Muscle of back (tissue), 13 donors: ENCODE measurements at places on chromosomes 5 and 9.

DNA sequence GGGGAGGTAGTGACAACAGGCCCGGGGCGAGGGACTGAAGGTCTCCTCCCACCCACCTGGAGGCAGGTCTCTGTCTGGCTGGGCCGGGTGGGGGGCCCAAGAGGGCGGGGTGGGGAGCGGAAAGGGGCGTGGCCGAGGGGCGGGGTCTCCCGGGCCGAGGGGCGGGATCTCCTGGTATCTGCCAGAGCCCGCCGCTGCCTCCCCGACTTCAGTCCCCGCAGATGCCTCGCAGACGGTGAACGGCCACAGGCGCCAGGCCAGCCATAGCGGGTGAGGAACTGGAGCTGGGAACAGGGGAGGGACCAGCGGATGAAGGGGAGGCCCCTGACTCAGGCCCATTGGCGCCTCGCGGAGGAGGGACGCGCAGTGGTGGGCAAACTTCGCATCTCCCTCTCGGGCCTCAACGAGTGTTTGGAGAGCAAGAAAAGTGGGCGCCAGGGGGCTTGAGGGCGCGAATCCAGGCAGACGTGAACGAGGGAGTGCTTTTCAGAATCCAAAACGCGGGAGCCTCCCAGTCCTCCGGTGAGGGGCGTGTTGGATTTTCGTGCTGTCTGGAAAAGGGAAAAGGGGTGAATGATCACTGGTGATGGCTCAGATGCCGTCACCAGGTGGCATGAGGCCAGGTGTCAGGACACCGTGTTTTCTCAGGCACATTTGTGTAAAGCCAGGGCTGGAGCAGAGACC lies at the start of gene ADGRD2:
Gene ADGRD2 (plus strand): TSS at position 211 of the 684 bp plus-strand sequence. CDS start 1,216 bp downstream, outside the sequence.
- DNase-seq: peak; percentile 53

DNA sequence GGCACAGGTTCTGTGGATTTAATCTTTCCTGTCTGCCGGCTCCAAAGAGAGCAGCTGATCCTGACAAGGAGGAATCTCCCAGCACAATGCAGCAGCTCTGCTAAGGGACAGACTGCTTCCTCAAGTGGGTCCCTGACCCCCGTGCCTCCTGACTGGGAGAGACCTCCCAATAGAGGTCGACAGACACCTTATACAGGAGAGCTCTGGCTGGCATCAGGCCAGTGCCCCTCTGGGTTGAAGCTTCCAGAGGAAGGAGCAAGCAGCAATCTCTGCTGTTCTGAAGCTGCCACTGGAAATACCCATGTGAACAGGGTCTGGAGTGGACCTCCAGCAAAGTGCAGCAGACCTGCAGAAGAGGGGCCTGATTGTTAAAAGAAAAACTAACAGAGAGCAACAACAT lies 630.2 kb upstream of the FTMT start:
- DNase-seq: no peak

GRCh38 chr5:119379942-119380547 lies 24.2 kb downstream of the TNFAIP8 start:
- no peak for DNase-seq

DNA sequence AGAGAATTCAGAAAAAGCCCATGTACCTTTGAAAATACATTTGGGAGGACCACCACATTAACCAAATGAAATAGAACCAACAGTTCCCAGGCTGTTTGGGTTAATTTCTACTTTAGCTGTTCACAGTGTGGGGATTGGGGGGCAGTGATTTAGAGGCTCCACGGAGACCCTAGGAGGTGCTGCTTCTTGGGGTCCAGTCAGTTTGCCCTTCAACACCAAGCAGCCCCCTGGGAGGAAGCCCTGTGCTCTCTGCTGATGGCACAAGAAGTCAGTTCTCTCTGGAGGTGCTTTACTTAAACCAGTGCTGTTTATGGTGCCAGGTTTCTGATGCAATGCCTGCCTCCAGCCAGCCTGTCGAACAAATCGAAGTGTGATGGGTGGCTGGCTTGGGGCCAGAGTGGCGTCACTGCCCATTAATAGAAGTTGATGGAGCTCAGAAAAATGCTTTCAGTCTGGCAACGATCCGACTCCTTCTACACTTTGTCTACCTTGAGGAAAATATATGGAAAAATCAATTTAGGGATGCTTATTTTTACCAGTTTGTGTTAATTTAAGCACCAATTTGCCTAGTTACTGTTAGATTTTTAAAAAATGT lies 134.0 kb downstream of the SNX18 start:
- no peak for DNase-seq

- DNase-seq: no peak
Observed at GRCh38 chr5:97623441-97623840, 440.4 kb upstream of the RIOK2 start.

GRCh38 chr9:8366161-8366926 lies 566.8 kb upstream of the DMAC1 start:
- no peak for DNase-seq

GRCh38 chr5:96023518-96023917 lies 61.9 kb upstream of the ELL2 start:
- DNase-seq: peak; percentile 66

DNA sequence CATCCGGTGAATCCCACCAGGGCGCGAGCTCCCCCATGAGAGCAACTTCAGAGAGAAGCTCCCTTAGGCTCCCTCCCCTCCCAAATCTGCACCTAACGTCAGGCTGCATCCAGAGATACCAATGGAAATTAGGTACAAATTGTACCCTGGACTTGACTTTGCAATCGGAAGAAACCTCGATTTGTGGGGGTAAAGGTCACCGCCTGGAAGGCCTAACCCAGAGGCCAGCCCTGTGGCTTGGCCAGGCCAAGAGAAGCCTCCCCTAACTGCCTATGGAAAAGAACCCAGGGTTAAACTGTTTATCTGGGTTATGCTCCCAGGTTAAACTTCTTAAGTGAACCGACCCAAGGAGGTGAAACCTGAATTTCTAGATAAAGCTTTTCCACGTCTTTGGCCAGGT lies 80.4 kb downstream of the GTF3C4 start:
- no peak for DNase-seq

- no peak for DNase-seq
Observed at GRCh38 chr5:63125392-63125791, 546.8 kb downstream of the LRRC70 start.

DNA sequence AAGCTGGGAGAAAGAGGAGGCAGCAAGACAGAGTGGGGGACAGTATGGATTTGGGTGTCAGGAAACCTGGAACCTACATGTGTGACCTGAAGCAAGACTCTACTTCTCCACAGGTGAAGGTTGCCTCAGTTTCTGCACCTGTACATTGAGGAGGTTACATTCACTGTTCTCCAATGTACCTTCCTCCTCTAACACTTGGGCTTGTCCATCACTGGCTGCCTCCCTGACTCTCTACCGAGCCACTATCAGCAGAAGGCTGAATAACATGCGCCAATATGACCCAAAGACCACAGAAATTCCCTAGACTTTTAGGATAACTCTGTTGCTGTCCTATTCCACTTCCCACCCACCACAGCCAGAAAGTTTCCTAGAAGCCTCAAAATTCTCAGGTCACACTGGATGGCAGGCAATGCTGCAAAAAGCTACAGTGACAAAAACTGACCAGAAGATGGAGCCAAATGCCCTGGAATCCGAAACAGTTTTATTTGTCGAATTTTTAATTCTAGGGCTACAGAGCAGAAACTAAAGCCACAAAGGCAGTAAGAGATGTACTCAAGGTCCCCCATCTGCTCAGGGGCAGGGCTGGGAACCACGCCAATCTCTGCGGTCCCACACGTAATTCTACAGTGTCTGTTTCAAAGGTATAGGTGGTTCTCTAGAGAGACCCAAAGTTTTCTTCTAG lies 64.4 kb downstream of the FAM114A2 start:
- peak; percentile 50 for DNase-seq

GRCh38 chr9:87592554-87593358 lies 95.1 kb downstream of the DAPK1 start:
- DNase-seq: peak; percentile 74

GRCh38 chr5:15446552-15446951 lies 53.4 kb upstream of the FBXL7 start:
- DNase-seq: no peak

DNA sequence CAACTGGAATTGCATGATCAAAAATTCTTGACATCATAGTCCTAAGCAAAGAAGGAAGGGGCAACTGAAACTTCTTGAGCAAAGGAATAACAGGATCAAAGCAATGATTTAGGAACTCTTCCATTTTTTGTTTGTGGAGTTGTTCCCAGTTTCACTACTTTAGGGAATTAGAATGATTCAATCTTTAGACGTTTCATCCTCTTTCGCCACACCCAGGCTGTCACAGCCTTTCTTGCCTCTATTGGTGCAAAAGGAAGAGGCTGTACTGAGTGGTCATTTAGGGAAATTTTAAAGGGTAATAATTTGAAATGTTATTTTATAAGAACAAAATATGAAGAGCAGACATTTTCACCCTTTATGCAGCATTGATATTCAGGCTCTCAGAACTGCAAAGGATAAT lies 1026.0 kb upstream of the ARRDC3 start:
- no peak for DNase-seq

DNA sequence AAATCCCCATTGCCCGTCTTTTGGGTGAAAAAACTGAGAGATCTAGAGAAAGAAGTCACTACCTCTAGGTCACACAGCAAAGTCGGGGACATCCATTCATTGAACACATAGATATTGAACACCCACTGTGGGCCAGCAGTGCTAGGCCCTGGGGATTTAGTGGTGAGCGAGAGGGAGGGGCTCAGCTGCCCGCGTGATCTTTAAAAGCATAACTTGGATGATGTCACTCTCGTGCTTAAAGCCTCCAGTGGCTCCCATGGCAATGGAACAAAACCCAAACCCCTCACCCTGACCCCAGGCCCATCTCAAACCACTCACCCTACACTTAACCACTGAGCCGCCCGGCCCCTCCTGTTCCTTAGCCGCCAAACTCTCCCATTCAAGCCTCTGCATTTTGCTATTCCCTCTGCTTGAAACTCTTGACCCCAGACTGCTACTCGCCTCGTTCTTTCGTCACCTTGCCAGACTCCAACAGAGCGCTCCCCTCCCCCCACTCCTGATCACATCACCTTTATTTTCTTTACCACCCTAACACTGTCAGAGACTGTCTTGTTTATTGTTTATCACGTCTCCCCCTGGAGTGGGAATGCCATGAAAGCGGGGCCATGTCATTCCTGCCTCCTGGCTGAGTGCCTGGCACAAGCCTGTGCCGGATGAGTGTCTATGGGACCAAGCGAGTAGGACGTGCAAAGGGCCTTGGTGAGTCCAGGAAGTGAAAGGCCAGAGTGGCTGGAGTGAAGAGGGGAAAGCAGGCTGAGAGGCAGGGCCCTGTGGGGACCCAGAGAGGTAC lies 710 bp upstream of the PIP5KL1 start:
- no peak for DNase-seq

DNA sequence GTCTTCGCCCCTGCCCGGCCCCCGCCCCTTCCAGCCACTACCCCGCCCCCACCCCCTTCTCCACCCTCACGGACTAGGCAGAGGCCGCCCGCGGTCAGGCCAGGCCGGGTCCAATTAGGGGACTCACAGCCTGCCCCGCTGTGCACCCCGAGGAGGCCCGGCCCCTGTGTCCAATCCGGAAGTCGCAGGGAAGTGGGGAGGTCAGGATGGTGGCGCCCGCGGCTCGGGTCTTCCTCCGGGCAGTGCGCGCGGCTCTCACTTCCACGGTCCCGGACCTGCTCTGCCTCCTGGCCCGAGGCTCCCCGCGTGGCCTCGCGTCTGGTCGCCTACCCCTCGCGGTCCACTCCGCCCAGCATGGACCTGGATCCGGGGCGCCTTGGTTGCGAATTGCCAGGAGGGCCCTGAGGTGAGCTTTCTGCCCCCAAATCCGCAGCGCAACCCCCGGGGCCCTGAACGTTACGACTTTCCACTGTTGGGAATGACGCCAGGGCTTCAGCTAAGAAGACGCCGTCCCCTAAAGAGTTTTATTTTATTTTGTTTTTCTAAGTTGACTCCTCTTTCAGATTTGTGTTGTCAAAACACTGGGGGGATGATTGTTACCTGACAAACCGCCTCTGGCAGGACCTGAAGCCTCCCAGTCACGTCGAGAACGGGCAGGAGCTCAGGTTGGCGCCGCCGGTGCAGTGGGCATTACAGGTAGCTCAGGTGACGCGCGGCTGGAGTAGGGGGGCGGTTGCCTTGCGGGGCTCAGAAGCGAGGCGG lies 763 bp upstream of the IRX2 start:
- no peak for DNase-seq
